Aortic smooth muscle cell (primary cell): ENCODE measurements at places on chromosomes 7 and 10. TPM values are rescaled to one million over a fixed set of nuclear protein-coding genes. Genes with fewer than 3 reads are reported as not detected.

The CSTF2T gene
- total RNA-seq, result 24.4 and 26.6 TPM in 2 replicates

The GNA12 gene
- total RNA-seq, result 17.6 and 22.2 TPM in 2 replicates

The HABP2 gene
- total RNA-seq, result not detected in 2 replicates

The HKDC1 gene
- 1.4 and 1.7 TPM in 2 replicates for total RNA-seq

The PRF1 gene
- total RNA-seq, result not detected in 2 replicates

The AGAP6 gene
- 2.1 and 2.2 TPM in 2 replicates for total RNA-seq

The CTBP2 gene
- total RNA-seq, result 51.7 and 64.5 TPM in 2 replicates

The BBIP1 gene
- 31.7 and 43.1 TPM in 2 replicates for total RNA-seq

The HMX3 gene
- total RNA-seq, result not detected in 2 replicates

The IL6 gene
- 4.2 and 6.7 TPM in 2 replicates for total RNA-seq

The NPY gene
- not detected in 2 replicates for total RNA-seq

The WDR91 gene
- 5.7 and 6.2 TPM in 2 replicates for total RNA-seq

The IKZF1 gene
- total RNA-seq, result not detected in 2 replicates

The WEE2 gene
- total RNA-seq, result not detected in 2 replicates

The SPDYE2 gene
- not detected in 2 replicates for total RNA-seq

The SLC26A4 gene
- 20.5 and 21.2 TPM in 2 replicates for total RNA-seq

The GNGT1 gene
- total RNA-seq, result not detected in 2 replicates

The CC2D2B gene
- 0.06 and 0.13 TPM in 2 replicates for total RNA-seq

The ORC5 gene
- total RNA-seq, result 13.6 and 15.6 TPM in 2 replicates

The LIPA gene
- total RNA-seq, result 42.0 and 57.8 TPM in 2 replicates

The RAMP3 gene
- total RNA-seq, result not detected in 2 replicates

The SLC25A13 gene
- total RNA-seq, result 10.4 and 11.2 TPM in 2 replicates

The CRTAC1 gene
- not detected in 2 replicates for total RNA-seq

The AS3MT gene
- total RNA-seq, result 8.2 and 9.8 TPM in 2 replicates

The NACAD gene
- total RNA-seq, result 0.53 and 0.75 TPM in 2 replicates

The KCNIP2 gene
- total RNA-seq, result 0.66 and 1.1 TPM in 2 replicates

The TMEM168 gene
- total RNA-seq, result 21.9 and 27.9 TPM in 2 replicates

The CHCHD1 gene
- 21.7 and 24.0 TPM in 2 replicates for total RNA-seq

The MEOX2 gene
- 18.0 and 31.4 TPM in 2 replicates for total RNA-seq
